ENCODE measurements at places on chromosomes 7 and 10.

DNA sequence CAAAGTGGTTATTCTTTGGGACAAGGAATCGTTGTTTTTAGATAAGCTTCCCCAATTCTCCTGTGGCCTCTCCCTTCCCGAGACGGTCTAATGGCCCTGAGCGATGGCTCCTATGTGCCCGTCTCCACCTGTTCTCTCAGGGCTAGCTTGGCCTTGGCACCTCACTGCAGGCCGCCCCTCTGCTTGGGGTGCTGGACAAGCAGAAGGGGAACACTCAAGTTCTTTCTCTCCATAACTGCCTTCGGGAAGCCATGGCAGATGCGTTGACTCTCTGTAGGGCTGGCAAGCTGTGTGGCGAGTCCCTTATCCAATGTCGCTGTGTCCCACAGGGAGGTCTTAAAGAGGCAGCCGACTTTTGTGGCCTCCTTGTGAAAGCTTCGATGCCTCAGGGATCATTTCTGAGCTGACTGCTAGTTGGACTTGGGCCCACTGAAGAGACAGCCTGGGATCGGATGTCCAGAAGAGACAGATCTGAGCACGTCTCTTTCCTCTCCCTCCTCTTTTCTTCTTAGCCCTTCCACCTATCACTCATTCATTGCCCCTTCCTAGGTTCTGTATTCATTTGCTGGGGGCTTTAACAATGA, 70.8 kb downstream of the GRK5 start:
- DNase-seq, result no peak

- DNase-seq, result no peak
Observed at GRCh38 chr7:80213814-80214213, 79.2 kb downstream of the GNAI1 start.

DNA sequence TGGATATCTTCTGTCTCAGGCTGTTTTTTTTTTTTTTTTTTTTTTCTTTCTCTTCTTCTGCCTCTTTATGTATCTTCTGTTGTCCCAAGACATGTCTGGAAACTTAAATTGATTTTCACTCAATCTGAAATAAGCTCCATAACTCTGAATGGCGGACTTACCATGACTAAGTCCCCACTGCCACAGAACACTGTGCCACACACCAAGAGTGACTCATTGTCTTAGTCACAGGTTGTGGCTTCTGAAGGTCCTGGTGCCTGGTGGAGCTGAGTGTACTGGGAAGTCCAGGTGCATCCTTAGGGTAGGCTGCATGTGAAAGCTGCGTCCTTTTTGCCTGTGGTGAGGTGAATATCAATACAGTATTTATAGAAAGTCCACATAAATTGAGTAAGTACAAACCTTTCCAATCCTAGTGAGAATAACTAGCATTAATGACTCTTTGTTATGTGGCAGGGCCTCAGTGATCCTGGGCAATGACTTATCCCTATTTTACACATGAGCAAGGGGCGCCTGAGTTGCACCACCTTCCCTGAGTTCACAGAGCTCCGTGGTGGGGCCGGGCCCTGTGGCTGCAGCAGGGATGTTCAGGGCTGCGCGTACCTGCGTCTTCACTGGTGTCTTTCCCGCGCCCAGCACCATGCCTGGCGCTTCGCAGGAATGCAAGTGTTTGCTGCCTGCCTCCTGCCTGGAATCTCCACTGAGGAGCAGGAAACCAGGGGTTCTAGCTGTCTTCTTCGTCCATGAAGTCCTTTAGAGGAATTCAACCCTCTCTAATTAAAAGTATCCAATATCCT, 4.3 kb downstream of the PFKP start:
- no peak for DNase-seq

DNA sequence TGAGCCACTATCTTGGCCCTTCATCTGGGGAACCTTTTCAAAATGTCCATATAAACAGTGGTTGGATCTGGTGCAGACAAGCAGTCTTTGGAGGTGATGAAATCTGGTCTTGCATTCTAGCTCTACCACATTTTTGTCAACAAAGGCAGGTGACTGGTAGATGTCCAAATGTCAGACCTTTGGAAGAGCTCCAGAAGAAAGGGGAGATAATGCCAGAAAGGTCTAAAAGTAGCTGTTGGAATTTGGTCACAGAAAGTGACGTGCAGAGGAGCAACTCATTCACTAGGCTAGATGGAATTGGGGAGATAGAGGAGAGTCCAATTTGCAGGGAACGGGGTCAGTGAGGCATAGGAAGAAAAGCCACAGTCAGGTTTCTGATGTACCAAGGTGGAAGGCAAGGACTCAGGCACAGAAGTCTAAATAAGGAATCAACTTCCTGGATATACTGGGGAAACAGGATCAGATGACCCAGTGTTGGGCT, 36.4 kb upstream of the WAC start:
- no peak for DNase-seq

GRCh38 chr10:78464856-78465267, 431.2 kb downstream of the RPS24 start:
- DNase-seq, result no peak

GRCh38 chr10:83983578-83984255, 155.6 kb upstream of the GHITM start:
- no peak for DNase-seq

DNA sequence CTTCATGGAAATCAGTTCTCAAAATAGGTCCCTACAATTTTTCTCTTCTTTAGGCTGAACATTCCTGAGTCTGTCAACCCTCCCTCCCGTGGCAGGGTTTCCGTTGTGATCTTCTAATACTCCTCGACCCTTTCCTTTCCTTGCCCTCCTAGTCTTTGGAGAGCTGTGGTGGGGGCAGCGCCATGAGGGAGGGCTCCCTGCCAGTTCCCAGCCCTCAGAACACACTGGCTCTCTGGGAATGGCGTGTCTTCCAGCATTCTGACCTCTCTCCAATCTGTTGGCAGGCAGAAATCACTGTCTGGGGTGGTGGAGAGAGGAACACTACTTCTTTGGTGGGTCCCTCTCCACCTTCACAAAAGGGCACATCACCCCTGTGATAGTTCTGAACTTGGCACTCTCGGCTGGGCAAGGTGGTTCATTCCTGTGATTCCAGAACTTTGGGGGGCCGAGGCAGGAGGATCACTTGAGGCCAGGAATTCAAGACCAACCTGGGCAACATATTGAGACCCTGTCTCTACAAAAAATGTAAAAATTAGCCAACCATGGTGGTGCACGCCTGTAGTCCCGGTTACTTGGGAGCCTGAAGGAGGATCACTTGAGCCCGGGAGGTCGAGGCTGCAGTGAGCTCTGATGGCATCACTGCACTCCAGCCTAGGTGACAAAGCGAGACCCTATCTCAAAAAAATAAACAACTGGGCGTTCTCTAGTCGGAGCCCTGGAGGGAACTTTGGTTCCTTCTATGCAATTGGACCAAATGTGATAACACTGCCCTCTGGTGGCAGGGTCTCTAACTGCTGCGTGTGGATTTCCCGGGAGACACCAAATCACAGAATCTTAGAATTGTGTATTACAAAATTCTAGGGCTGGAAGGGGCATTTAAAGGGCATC, 13.1 kb upstream of the ARPC1A start:
- peak; percentile 42 for DNase-seq
